NCI-H1092 (cell line): ENCODE measurements at places on chromosomes 6 and 20.

GRCh38 chr6:129929433-129929832 lies 68.3 kb upstream of the TMEM244 start:
- DNase-seq, result no peak

DNA sequence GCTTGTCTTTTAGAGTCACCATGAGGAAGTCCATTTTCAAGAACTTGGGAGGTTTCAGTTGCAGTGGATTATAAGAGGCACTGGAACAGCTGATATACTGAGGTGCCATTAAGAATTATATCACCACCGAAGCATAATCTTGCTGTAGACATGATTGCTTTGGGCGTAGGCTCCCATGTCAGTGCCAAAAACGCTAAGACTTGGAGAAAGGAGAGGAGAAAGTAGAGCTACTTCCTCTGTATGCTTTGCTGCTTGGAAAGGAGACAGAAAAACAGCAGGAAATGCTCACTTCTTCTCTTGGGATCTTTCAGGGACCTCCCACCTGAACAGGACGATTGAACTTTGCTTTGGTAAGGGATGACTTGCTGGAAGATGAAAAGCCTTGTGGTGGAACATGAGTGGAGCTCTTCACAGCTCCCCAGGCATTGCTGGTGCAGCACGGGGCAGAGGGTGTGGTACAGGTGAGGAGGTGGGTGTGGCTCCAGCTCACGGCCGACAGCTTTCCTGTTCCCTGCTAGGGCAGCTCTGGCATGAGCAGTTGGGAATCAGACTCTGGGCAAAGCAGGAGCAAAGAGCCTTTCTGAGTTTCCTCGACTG lies 190.4 kb upstream of the JAG1 start:
- DNase-seq, result no peak

- DNase-seq, result no peak
These were observed 85.2 kb downstream of the MDGA1 start for GRCh38 chr6:37612475-37612874.

DNA sequence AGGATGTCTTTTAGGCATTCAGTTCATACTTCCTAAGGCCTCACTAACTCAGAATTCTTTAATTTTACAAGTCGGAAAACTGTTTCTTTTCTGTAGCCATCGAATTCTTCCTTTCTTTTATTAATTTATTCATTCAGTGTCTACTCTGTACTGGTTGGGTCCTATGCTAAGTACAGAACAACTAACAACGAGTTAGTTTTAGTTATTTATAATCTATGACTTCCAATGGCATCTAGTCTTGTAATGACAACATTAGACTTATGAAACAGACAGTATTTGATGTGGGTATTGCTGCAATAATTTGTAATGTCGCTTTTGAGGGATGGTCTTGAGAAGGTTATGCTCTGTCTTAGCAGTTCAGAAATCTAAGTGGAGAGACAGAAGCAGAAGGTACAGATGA lies 55.3 kb upstream of the TINAG start:
- DNase-seq, result no peak

GRCh38 chr6:41777551-41778285 lies 2.0 kb downstream of the FRS3 start:
- DNase-seq, result no peak

DNA sequence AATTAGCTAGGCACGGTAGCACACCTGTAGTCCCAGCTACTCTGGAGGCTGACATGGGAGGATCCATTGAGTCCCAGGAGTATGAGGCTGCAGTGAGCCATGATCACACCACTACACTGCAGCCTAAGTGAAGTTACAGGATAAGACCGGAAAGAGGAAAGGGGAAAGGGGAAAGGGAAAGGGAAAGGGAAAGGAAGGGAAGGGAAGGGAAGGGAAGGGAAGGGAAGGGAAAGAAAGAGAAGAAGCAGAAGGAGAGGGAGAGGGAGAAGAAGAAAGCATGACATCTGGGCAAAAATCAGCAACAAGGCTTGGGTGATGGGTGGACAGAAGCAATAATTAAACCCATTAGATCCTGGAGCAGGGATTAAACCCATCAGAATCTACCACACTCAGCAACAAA lies 101.7 kb upstream of the RAB32 start:
- no peak for DNase-seq

GRCh38 chr6:150251566-150252186 lies 108.8 kb downstream of the PPP1R14C start:
- DNase-seq, result no peak

- no peak for DNase-seq
These were observed 10.6 kb upstream of the KIF13A start for GRCh38 chr6:17998003-17998402.
